ENCODE measurements at places on chromosomes 11 and 22.

GRCh38 chr11:128146926-128147605, 440.3 kb downstream of the ETS1 start:
- DNase-seq = peak; percentile 13

DNA sequence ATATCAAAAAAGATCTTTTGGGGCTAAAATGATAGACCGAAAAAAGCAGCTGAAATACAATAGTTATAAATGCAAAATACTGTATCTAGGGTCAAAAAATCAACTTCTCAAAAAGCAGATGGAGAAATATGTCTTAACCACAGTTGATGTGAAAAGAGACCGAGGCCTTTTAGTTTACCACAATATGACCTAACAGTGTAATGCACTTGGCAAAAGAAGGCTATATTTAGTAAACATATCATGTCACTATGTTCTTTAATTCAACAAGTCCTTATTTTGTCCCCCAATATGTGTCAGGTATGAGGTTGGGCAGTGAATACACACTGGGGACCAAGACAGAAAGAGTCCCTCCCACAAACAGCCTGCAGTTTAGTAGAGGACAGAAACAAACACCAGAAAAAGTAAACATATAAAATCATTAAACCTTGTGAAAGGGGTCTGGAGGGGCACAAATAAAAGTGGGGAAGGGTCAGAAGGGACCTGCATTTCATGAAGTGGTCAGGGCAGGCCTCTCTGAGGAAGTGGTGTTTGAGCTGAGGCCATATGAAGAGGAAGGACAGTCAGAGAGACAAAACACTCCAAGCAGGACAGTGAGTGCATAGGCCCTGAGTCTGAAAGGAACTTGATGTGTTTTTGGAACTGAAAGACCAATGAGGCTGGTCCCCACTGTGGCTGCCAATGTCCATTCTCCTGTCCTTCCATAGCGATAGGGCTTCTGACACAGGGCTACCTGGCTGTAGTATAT, 53.4 kb downstream of the LIF start:
- DNase-seq = no peak

- no peak for DNase-seq
Measured at GRCh38 chr22:49704345-49705215, 123.1 kb downstream of the BRD1 start.

DNA sequence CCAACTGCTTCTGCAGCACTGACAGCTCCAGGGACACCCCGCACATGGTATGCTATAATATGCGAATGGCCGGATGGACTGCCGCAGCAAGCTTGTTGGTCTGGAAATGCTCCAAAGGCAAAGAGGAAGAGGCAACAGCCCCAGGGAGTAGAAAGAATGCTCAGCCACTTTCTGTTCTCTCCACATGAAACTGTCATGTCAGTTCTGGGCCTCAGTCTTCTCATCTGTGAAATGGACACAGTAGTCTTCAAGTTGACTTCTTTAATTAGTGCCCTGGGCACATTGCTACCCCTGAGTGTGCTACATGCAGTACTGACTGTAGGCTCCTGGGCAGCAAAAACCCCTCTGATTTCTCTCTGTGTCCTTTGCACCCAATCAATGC, 19.9 kb downstream of the IL10RA start:
- DNase-seq = no peak

DNA sequence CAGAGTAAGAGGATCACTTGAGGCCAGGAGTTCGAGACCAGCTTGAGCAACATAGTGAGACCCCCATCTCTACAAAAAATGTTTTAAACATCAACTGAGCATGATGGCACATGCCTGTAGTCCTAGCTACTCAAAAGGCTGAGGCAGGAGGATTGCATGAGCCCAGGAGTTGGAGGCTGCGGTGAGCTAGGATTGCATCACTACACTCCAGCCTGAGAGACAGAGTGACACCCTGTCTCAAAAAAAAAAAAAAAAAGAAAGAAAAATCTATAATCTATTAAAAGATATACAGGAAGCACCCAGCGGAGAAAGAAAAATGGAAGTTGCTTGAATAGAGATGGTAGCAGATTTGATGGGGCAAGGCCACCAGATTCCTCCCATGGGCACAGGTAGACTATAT, 61.8 kb downstream of the FAM83F start:
- no peak for DNase-seq

DNA sequence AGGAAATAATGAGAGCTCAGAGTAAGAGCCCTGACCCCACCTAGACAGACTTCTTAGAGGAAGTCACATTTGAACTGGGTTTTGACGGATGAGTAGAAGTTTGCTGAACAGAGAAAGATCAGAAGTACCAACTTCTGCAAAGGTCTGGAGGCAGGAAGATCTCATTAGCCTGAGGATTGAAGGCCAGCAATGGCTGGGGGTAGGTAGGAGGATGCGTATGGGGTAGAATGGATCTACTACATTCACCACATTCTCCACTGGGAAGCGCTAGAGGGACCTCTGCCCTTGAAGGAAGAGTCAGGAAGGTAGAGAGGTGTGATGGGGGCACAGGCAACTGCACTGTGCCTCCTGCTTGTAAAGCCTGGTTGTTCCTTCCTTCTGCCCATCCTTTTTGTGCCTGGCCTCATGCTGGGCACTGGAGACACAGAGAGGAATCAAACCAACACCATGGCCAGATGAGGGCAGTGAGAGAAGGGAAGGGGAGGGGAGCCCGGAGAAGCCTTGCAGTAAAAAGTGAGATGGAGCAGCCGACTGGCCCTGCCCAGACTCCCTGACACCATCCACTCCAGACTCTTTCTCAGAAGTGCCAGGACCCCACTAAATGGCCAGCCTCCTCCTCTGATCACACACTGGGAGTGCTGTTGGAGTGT, 4.9 kb downstream of the TPBGL start:
- DNase-seq = no peak

- peak; percentile 53 for DNase-seq
Measured at GRCh38 chr11:63892228-63892627, 24.7 kb downstream of the RCOR2 start.

DNA sequence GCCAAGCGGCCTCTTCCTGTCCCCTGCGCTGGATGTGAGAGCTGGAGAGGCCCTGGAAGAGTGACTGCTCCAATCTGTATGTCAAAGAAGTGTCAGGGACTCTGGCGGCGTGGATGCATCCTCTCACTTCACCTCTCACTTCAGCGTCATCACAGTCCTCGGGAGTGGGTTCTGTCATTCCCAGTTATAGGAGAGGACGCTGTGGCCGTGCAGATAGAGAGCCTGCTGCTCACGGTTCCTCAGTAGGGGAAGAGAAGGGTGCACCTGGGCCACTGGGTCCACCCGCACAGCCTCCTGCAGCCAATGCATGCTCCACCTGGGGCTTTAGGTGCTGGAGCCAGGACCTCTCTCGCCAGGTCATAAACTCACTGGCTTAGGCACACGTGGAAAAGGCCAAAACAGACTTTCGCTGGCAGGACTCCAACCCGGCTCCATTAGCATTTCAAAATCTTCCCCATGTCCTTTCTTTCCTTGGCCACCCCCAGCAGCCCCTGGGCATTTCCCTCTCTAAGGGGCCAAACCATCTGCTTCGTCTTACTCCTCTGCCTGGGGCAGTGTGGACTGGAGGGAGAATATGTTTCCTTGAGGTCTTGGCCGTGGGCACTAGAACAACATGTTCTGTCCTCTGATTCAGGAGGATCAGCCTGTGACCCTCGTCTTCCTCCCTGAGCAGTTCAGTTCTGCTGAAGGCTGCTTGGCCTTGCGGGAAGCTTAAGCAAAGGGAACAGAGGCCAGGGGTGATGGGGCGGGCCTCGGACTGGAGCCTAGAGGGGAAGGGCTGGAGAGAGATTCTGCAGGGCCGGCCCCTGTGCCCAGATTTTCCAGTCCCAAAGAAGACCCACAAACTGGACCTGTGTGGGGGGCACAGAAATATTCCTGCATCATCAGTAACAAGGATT, 57.8 kb downstream of the ST14 start:
- DNase-seq = no peak

- DNase-seq = no peak
Measured at GRCh38 chr11:117171404-117172061, 7.0 kb upstream of the SIDT2 start.

All from AG10803 (cell line).